ENCODE measurements at places on chromosomes 12 and 14. TPM values are rescaled to one million over a fixed set of nuclear protein-coding genes. Genes with fewer than 3 reads are reported as not detected.
A peak's percentile ranks its signal among the peaks of the same experiment; 100 is the strongest.

ATN1 gene
- 258 TPM for polyA plus RNA-seq

EAPP gene
- 29.5 TPM for polyA plus RNA-seq

CINP gene
- 39.2 TPM for polyA plus RNA-seq

CACNA2D4 gene
- 3.1 TPM for polyA plus RNA-seq

GRCh38 chr12:132500142-132500855, 10.3 kb downstream of the FBRSL1 start:
- H3K36me3 ChIP-seq: no peaks in the 10 kb centered on the region
- DNase-seq: no peak
- no peak overlapping the region for H3K4me3 ChIP-seq
- peak overlapping the region; percentile 40 for H3K27ac ChIP-seq
- peaks cover 79% of the 10 kb centered on the region for H3K4me1 ChIP-seq

GRCh38 chr14:90759370-90760077, 56.7 kb downstream of the TTC7B start:
- H3K4me1 ChIP-seq: peaks cover 9% of the 10 kb centered on the region
- H3K27me3 ChIP-seq: no peaks in the 10 kb centered on the region
- no peaks in the 10 kb centered on the region for H3K36me3 ChIP-seq
- H3K27ac ChIP-seq: peak overlapping the region; percentile 85
- no peak for DNase-seq

DNA sequence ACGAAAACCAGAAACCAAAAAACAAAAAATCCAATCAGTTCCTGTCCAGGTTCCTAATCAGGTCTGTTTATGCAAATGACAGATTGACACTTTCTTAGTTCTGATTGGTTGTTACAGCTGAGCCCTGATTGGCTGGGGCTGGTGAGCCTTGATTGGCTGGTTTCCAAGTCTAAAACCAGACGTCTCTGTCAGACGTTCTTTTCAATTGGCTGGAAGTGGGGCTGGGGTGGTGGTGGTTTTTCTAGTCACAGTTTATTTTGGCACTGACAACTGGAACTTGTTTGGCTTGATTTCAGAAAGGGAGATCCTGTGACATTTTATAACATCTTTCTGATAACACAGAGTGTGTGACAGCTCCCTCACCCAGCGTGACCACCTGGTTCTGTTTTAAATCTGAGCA, 36.1 kb upstream of the PRICKLE1 start:
- H3K27ac ChIP-seq: no peak overlapping the region
- no peak overlapping the region for H3K4me3 ChIP-seq
- no peaks in the 10 kb centered on the region for H3K27me3 ChIP-seq
- DNase-seq: no peak
- H3K4me1 ChIP-seq: no peaks in the 10 kb centered on the region

GRCh38 chr12:6053541-6053940, 70.9 kb downstream of the VWF start:
- H3K4me1 ChIP-seq: peaks cover 6% of the 10 kb centered on the region
- H3K36me3 ChIP-seq: no peaks in the 10 kb centered on the region
- DNase-seq: no peak
- peak overlapping the region; percentile 55 for H3K27ac ChIP-seq
- H3K4me3 ChIP-seq: no peak overlapping the region

GRCh38 chr12:981176-981828, 9.7 kb upstream of the ERC1 start:
- no peaks in the 10 kb centered on the region for H3K27me3 ChIP-seq
- no peak overlapping the region for H3K27ac ChIP-seq
- H3K4me1 ChIP-seq: no peaks in the 10 kb centered on the region
- H3K36me3 ChIP-seq: no peaks in the 10 kb centered on the region
- no peak for DNase-seq
- no peak overlapping the region for H3K4me3 ChIP-seq

DNA sequence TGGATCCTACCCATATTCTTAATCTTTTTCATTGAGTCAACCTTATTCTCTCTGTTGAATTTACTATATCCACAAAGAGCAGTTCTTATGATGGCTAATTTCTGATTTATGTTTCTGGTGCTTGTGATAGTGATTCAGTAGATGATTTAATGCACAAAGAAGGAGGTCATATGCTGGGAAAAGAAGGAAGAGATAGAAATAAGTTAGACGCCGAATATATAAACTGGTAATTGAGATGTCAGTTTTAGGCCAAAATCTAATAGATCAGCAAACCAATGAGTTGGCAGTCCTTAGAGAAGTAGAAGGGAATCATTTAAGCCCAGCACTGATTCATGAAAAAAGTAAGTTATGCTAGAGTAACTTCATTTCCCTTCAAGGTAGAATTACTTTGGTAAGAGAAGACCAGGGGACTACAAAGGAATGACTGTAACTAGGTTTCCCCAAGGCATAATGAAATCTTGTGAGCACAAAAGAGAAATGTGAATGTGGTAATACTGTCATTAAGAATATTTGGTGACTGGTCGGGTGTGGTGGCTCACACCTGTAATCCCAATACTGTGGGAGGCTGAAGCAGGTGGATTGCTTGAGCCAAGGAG, 132.4 kb downstream of the TGFB3 start:
- no peak overlapping the region for H3K27ac ChIP-seq
- no peaks in the 10 kb centered on the region for H3K4me1 ChIP-seq
- no peaks in the 10 kb centered on the region for H3K36me3 ChIP-seq
- H3K27me3 ChIP-seq: no peaks in the 10 kb centered on the region
- no peak for DNase-seq
- H3K4me3 ChIP-seq: no peak overlapping the region

DNA sequence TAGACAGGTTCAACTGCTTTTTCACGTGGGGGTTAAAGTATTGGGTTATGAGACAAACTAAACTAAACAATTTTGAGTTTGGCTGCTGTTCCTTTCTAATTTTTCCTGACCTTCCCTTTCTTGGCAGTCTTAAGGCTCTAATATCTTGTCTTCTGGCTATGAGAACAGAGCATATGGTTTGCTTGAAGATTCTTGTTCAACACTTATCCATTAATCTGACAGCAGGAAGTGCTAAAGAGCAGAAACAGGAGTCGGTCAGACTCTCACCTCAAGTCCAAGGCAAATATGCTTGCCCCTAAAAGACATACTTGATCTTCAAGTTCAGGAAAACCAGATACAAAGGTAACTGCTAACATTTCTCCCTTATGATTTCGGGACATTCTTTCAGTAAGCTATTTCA, 52.6 kb upstream of the KCNJ8 start:
- no peak overlapping the region for H3K4me3 ChIP-seq

DNA sequence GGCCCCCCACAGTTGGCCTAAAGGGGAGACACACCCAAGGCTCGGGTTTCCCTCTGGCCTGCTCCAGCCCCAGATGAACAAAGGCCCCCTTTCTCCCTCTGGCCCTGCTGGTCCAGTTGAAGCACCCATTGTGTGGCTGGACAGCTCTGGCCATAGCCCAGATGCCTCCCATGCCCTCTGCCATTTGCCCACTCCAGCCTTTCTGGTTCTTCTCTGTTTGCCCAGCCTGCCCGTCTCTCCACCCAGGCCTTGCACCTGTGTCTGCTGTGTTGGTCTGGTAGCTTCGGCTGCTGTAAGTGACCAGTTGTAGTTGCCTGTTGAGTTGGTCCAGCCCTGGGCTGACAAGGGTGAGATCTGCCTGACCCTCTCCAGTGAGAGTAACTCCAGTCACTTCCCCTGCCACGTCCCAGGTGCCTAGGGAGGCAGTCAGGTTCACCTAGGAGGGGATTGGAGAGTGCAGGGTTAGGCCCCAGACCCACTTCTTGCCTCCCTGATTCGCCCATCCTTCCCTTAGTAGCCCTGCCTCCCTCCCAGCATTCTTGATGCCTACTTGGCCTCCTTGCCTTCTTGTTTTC, 3.0 kb downstream of the B4GALNT1 start:
- H3K4me1 ChIP-seq: peaks cover 15% of the 10 kb centered on the region
- no peak overlapping the region for H3K27ac ChIP-seq
- peaks cover 55% of the 10 kb centered on the region for H3K27me3 ChIP-seq
- no peak overlapping the region for H3K4me3 ChIP-seq
- no peak for DNase-seq

- H3K4me1 ChIP-seq: no peaks in the 10 kb centered on the region
- H3K27ac ChIP-seq: no peak overlapping the region
- no peak overlapping the region for H3K4me3 ChIP-seq
- no peak for DNase-seq
- H3K36me3 ChIP-seq: no peaks in the 10 kb centered on the region
These were observed 11.1 kb downstream of the KLHL33 start for GRCh38 chr14:20424851-20425250.

DNA sequence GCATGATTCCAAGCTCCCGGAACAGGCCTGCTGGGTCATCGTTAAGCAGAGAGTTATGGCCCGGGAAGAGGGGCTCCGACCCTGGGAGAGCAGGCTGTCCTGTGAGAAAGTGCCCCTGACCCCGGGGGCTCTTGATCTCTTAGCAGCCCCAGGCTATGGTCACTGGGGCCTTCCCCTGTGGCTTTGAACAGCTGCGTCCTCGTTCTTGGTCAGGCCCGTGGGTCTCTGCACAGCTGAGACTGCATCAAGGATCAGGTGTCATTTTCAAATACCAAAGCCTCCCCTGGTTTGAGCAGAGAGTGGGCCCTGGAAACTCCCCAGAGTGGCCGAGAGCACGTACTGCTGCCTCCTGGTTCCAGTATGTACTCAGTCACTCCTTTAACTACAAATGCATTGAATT, 114.8 kb downstream of the ESRRB start:
- H3K4me3 ChIP-seq: no peak overlapping the region
- no peaks in the 10 kb centered on the region for H3K27me3 ChIP-seq
- H3K27ac ChIP-seq: no peak overlapping the region
- no peaks in the 10 kb centered on the region for H3K4me1 ChIP-seq
- H3K36me3 ChIP-seq: no peaks in the 10 kb centered on the region
- DNase-seq: no peak
